ENCODE measurements at places on chromosomes 16 and 17.

- no peak for DNase-seq
Observed at GRCh38 chr16:88617268-88618031, 20.9 kb upstream of the IL17C start.

GRCh38 chr16:88484505-88485365 is 31.7 kb downstream of the ZFPM1 start:
- no peak for DNase-seq

DNA sequence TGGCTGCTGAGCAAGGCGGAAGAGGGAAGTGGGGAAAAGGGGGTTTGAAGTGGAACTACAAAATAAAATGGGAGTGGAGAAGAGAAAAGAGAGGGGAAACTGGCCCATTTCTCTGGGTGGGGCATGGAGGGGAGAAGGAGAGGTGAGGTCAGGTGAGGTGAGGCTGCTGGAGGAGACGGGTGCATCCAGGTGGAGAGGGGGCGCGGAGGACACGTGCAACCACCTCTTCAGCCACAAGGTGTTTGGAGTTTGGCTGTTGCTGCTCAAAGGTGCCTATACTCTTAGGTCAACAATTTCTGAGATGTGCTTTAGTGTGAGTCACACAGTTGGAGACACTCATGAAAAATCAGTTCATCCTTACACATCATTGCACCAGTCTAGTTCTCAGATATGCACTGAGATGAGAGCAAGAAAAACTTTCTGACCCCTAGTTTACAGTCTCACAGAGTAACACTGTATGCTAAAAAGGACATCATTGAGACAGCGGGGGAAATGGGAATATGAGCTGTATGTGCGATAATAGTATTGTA is 4.8 kb downstream of the SLC6A4 start:
- DNase-seq: no peak

GRCh38 chr16:4915226-4915761 is 21.7 kb downstream of the PPL start:
- no peak for DNase-seq

GRCh38 chr16:63653044-63653839 is 1468.6 kb downstream of the CDH11 start:
- DNase-seq: no peak

- peak; percentile 25 for DNase-seq
Observed at GRCh38 chr17:70945386-70945785, 776.1 kb downstream of the KCNJ2 start.

DNA sequence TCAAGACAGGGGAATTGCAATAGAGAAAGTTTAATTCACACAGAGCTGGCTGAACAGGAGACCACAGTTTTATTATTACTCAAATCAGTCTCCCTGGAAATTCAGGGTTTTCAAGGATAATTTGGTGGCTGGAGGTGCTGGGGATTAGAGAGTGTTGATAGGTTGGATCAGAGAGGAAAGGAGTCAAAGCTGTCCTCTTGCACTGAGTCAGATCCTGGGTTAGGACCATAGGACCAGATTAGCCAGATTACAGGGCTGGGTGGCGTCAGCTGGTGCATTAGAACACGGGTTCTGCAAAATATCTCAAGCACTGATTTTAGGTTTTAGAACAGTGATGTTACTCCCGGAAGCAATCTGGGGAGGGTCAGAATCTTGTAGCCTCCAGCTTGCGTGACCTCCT is 1.8 kb upstream of the NSMCE1 start:
- no peak for DNase-seq

DNA sequence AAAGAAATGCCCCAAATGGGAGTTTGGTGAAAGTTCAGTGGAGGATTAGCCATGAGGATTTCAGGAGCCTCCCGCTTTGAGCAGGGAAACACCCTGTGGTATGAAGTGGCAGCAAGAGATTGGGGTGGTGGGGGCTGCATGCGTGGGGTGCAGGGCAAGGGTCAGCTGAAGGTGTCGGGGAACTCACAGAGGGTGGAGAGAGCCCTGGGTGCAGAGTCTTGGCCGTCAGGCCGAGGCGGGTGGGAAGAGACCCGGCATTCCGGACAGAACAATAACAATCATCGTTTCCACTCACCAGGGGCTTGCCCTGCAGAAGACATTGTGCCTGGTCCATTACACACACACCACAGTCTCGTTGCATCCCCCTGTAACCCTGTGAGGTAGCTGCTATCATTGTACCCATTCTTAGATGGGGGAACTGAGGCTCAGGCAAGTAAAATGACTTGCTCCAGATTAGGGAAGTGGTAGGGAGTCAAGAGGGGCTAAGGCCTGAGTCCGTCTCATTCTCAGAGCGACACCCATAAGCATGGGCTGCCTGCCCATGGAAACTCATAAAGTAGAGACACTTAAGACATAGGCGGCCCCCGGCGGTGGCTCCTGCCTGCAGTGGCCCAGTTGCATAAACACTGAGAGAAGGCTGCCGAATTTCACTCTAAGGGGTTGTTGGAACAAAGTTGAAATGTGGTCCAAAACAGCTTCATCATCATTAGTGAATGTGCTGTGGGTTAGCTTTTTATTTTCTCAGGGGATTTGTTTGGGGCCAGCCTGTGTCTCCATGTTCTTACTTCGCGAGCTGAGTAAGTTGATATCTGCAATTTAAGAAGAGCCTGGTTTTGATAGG is 93.3 kb downstream of the CMIP start:
- no peak for DNase-seq

DNA sequence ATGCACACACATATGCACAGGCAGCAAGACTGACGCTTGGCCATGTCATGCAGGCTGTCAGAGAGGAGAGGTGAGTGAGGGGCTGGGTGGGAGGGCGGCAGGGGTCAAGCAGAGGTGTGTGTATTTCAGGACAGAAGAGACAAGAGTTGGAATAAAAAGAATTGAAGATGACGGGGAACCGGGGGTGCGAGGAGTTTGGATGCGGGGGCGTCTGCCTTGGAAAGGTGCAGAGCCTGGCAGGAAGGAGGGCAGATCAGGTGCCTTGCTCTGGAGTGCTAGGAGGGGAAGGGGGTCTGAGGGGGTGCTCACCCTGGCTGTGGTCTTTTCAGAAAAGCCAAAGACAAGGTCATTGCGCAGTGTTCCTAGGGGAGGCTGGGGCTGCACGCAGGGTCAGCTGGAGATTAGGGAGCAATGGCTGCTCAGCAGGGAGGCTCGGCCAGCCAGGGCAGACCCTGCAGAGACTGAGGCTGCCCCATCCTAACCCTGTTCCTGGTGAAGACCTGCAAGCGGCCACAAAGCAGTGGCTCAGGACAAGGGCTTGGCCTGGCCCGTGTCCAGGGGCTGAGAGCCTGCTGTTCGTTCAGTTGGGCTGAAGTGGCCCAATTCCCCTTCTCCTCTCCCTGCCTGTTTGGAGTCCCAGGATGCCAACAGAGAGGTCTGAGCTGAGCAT is 23.7 kb upstream of the CBX4 start:
- DNase-seq: no peak
